ENCODE measurements at places on chromosomes 11 and 22. TPM values are rescaled to one million over a fixed set of nuclear protein-coding genes. Genes with fewer than 3 reads are reported as not detected.

The KRTAP5-8 gene
- polyA plus RNA-seq, result 0.14 TPM

The PTPRCAP gene
- polyA plus RNA-seq, result 0.86 TPM

- DNase-seq, result no peak
These were observed 35.7 kb downstream of the LRRC32 start for GRCh38 chr11:76634886-76635285.

GRCh38 chr11:43756575-43756974 is 76.0 kb downstream of the HSD17B12 start:
- no peak for DNase-seq

GRCh38 chr11:10478066-10478465 is 23.0 kb downstream of the AMPD3 start:
- DNase-seq, result no peak

DNA sequence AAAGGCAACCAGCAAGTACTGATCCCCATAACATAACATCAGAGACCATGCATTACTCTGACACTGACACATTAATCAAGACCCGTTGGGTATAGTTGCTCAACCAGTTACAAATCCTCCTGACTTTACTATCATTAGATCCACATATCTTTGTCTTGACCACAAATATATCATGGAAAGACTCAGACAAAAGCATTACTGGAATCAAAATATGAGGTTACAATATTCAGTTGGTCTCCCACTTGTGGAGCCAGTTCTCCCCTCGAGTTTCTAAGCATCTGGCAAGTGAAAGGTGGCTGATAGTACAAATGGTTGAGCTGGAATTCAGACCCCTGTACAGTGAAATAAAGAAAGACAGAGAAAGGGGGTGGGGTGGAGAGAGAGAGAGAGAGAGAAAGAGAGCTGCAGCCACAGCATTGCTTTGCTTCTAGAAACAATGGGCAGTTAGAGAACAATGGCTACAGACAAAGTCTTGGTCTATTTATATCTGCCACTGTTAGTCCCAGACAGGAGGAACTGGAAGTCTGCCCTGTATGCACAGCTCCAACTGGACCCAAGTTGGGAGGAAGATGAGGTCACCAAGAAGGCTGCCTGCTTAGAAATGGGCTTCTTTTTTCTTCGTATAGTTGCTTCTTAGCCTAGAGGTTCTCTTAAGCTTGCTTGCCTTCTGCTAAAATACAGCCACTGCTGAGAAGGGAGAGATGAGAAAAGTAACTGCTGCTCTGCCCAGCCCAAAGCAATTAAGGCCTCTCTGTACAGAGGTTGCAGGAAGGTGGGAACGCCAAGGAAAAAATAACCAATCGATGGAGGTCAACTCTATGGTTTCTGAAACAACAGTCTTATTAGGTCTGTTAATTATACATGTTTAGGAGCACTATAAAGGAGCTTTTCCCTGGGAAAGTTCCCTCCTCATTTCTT is 85.5 kb downstream of the ETS1 start:
- DNase-seq, result no peak

GRCh38 chr11:19218786-19219460 is 17.1 kb upstream of the CSRP3 start:
- DNase-seq, result no peak

The CDC42BPG gene
- polyA plus RNA-seq, result 0.97 TPM

GRCh38 chr11:134916421-134917213 is 504.6 kb upstream of the B3GAT1 start:
- DNase-seq, result no peak

- DNase-seq, result peak; percentile 67
These were observed 24.7 kb upstream of the SLC22A12 start for GRCh38 chr11:64566042-64566914.

DNA sequence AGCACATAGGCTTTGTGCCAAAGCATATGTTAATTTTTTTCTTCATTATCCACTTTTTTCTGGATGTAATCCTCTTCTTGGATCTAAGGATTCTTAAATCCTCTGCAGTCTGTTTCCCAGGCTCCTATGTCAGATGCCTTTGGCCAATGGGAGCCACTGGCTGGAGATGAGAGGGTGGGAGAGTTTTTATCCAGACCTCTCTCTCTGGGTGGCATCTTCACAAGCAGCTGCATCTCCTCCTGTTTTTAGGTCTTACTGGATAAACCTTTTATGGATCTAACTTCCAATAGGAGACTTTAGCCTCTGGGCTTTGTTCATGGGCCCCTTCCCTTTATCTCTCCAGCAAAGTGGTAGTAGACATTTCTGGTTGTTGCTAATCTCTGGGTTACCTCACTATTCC is 22.4 kb upstream of the MPPED2 start:
- DNase-seq, result no peak

DNA sequence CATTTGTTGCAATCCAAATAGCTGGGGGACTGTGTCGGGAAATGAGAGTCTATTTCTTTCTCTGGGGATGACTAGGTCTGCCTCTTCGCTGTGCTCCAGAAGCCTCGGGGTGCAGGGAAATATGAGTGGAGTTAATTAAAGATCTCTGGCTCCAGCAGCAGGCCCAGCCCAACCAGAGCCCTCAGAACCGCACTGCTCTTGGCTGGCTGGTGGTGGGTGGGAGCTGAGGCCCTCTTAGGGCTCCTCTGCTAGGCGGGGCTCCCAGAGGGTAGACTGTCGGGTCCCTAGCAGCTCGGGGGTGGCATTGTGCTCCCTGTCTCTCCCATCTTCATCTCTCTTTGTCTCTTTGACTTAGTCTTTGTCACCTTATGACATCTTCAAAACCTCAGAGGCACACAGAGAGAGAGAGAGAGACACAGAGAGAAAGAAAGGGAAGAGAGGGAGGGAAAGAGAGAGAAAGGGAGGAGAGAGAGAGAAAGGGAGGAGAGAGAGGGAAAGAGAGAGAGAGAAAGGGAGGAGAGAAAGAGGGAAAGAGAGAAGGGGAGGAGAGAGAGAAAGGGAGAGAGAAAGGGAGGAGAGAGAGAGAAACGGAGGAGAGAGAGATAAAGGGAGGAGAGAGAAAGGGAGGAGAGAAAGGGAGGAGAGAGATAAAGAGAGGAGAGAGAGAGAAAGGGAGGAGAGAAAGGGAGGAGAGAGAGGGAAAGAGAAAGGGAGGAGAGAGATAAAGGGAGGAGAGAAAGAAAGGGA is 20.2 kb downstream of the MPPED1 start:
- DNase-seq, result no peak

The SCGB1A1 gene
- polyA plus RNA-seq, result not detected

DNA sequence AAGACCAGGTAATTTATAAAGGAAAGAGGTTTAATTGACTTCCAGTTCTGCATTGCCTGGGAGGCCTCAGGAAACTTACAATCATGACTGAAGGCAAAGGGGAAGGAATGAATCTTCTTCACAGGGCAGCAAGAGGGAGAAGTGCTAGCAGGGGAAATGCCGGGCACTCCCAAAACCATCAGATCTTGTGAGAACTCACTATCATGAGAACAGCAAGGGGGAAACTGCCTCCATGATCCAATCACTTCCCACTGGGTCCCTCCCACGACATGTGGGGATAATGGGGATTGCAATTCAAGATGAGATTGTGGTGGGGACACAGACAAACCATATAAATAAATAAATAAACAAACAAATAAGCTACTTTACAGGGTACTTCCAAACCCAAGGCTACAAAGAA is 28.8 kb upstream of the EXPH5 start:
- no peak for DNase-seq

DNA sequence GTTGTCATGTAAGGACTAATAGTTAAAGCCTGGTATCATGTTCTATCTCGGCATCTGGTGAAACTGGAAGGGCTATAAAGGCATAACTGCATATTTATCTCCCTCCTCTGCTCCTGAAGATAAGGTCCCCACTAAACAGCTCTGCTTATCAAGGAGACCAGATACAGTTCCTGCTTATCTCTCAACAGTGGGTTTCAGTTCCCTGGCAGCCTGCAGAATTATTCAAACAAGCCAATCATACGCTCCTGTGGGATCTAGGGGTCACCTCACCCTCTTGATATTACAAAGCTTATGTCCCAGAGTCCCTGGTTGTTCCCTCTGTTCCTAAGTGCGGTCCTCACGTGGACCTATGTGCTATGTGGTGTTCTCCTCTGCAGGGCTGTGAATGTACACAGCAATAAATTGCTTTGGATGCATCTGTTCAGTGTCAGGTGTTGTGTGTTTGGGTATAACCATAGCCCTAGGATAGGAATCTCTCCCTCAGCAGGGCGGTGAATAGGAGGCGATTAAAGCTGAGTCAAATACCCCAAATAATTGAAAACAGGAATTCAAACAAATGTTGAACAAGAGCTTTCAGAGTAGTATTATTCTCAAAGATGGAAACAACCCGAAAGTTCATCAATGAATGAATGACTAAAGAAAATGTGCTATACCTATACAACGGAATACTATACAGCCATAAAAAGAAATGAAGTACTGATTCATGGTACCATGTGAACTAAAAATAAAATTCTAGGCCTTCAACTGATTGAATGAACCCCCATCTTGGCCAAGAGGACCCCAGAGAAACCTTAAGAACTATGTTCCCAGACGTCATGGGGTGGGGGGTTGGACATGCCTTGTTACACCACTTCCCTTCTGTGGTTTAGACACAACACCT is 3.1 kb upstream of the OOSP4A start:
- DNase-seq, result no peak

The OR52E8 gene
- not detected for polyA plus RNA-seq

- DNase-seq, result no peak
These were observed 417.3 kb upstream of the CADM1 start for GRCh38 chr11:115921540-115921939.

DNA sequence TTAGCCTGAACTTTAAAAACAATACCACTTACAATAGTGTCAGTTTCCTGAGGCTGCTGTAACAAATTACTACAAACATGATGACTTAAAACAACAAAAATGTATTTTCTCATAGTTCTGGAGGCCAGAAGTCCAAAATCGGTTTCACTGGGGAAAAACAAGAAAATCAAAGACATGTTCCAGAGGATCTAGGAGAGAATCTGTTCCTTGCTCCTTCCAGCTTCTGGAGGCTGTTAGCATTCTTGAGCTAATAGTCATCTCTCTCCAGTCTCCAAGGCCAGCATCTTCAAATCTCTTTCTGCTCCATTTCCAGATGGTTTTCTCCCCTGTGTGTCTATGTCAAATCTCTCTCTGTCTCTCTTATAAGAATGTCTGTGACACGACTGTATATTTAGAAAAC is 67.6 kb upstream of the TEAD1 start:
- DNase-seq, result no peak

The MUC15 gene
- 3.4 TPM for polyA plus RNA-seq

- no peak for DNase-seq
These were observed 439 bp downstream of the LMO1 start for GRCh38 chr11:8263109-8263768.

DNA sequence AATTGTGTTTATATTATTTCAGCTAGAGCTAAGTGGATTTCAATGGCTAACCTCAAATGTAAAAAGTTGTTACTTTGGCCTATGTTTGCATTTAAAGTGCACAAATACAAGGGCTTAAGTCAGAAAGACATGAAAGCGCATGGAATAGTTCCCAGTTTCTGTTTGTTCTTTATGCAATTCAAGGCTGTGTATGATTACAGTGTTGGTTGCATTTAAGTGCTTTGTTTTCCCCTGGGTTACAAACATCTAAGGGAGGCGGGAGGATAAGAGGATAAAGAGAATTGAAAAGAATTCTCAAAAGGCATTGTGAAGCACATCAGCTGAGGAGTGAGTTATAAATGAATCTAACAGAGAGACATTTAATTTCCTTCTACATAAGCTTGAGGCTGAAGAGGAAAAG is 453.4 kb downstream of the NTM start:
- DNase-seq, result no peak

The HBB gene
- polyA plus RNA-seq, result 116 TPM

The PARVG gene
- 3.5 TPM for polyA plus RNA-seq

The LSP1 gene
- polyA plus RNA-seq, result 5.3 TPM

GRCh38 chr11:99739464-99740089 is 718.8 kb downstream of the CNTN5 start:
- DNase-seq, result peak; percentile 23

- no peak for DNase-seq
These were observed 473.4 kb downstream of the SOX6 start for GRCh38 chr11:15882876-15883454.

The OR5A1 gene
- polyA plus RNA-seq, result 0.05 TPM

DNA sequence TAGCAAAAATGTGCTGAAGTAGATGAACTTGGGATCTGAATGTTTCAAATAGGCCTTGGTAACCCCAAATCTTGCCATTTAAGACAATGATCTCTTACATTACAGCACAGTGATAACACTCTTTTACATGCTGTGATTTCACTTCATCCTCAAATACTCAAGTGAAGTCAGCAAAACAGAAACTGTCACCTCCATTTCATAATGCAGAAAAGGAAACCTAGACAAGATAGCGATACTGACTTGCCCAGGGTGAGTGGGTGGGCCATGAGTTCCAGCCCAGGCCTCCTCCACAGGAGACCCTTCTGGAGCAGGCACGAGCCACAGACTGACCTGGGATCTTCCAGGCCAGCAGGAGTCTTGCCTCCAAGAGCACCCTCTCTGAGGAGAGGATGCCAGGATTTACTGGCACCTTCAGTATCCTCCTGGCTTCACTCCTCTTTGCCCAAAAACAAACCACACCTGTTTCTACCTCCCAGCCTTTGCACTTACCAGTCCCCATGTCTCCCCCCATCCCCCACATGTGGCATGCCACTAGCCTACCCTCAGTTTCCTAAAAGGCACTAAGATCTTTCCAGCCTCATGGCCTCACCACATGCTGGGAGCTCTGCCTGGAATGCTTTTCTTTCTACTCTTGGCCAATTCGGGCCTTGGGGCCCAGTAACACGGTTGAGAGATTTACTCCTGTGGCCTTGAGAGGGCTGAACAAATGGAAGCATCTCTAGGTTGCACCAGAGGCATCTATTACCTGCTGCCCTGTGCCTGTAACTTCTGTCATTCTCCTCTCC is 1.9 kb upstream of the DGAT2 start:
- DNase-seq, result no peak

DNA sequence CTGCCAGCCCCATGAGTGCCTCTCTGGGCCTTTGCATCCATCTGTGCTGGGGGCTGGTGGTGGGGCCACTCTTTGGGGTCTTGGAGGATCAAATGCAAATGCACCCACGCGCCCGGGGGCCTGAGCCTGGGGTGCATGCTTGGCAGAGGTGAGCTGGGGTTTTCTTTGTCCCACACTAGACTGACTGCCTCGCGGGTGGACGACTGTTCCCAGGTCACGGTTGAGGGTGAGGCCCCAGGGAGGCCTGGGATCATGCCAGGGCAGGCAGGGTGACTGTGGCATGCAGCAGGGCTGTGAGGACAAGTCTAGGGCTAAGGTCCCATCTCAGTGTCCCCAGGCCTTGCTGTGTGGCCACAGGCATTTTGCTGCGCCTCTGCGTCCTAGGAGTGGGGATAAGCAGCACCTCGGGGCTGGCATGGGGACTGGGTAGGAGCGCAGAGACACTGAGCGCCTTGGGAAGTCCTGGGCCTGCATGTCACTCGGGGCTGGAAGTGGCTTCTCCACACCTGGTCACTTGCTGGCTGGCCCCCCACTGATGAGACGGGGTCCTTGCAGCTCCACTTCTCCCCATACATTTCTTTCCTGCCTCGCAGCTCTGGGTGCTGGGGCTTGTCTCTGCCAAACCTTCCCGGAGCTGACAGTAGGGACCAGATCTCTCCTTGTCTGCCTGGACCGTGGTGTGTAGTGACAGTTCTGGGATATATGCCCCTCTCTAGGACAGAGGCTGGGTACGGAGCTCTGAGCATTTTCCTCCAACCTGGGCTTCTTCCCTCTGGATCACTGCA is 133.1 kb downstream of the CTTN start:
- DNase-seq, result no peak

The FGF19 gene
- 0.85 TPM for polyA plus RNA-seq

The PKNOX2 gene
- 12.6 TPM for polyA plus RNA-seq
